MCF 10A (cell line): ENCODE measurements at places on chromosomes 4 and X. TPM values are rescaled to one million over a fixed set of nuclear protein-coding genes. Genes with fewer than 3 reads are reported as not detected.

The MAML3 gene
- 0.89 and 1.7 TPM in 2 replicates for total RNA-seq

The MAGEA12 gene
- total RNA-seq = not detected in 2 replicates

The TMEM150C gene
- total RNA-seq = 0.10 TPM in 1 of 2 replicates, not detected in the other

The REELD1 gene
- total RNA-seq = not detected in 2 replicates

The CSAG1 gene
- not detected in 2 replicates for total RNA-seq

The POU4F2 gene
- not detected in 2 replicates for total RNA-seq

The BST1 gene
- total RNA-seq = 0.93 and 1.1 TPM in 2 replicates

The ADAM29 gene
- total RNA-seq = not detected in 2 replicates

The CCDC120 gene
- total RNA-seq = 10.3 and 14.4 TPM in 2 replicates

The SYP gene
- 0.75 and 0.79 TPM in 2 replicates for total RNA-seq

The GUF1 gene
- 50.2 and 51.7 TPM in 2 replicates for total RNA-seq

The DYNLT3 gene
- 19.3 and 30.5 TPM in 2 replicates for total RNA-seq

GRCh38 chr4:121228848-121229247 lies 64.7 kb upstream of the TNIP3 start:
- no peaks in the 10 kb centered on the region for H3K27me3 ChIP-seq
- H3K4me3 ChIP-seq = no peak overlapping the region
- peaks cover 9% of the 10 kb centered on the region for H3K4me1 ChIP-seq
- no peak overlapping the region for H3K27ac ChIP-seq

- H3K4me1 ChIP-seq = peaks cover 6% of the 10 kb centered on the region
- peaks cover 35% of the 10 kb centered on the region for H3K27me3 ChIP-seq
- H3K27ac ChIP-seq = no peak overlapping the region
- no peaks in the 10 kb centered on the region for H3K36me3 ChIP-seq
- peak; percentile 70 for DNase-seq
Measured at GRCh38 chrX:42519666-42520231, 258.2 kb downstream of the PPP1R2C start.

DNA sequence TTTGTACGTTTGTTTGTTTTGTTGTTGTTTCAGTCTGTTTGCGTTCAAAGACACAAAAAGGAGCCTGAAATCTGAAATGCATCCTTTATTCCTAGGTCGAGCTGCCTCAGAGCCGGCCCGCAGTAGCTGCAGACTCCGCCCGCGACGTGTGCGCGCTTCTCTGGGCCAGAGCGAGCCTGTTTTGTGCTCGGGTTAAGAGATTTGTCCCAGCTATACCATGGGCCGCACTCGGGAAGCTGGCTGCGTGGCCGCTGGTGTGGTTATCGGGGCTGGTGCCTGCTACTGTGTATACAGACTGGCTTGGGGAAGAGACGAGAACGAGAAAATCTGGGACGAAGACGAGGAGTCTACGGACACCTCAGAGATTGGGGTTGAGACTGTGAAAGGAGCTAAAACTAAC lies 2.4 kb downstream of the ARMCX1 start:
- H3K4me1 ChIP-seq = no peaks in the 10 kb centered on the region
- no peak overlapping the region for H3K4me3 ChIP-seq
- no peaks in the 10 kb centered on the region for H3K36me3 ChIP-seq
- DNase-seq = no peak
- H3K27me3 ChIP-seq = peaks cover 29% of the 10 kb centered on the region

- peak; percentile 31 for DNase-seq
- H3K27ac ChIP-seq = no peak overlapping the region
- no peaks in the 10 kb centered on the region for H3K27me3 ChIP-seq
- H3K4me1 ChIP-seq = peaks cover 8% of the 10 kb centered on the region
Measured at GRCh38 chr4:143082701-143083100, 102.0 kb upstream of the USP38 start.

DNA sequence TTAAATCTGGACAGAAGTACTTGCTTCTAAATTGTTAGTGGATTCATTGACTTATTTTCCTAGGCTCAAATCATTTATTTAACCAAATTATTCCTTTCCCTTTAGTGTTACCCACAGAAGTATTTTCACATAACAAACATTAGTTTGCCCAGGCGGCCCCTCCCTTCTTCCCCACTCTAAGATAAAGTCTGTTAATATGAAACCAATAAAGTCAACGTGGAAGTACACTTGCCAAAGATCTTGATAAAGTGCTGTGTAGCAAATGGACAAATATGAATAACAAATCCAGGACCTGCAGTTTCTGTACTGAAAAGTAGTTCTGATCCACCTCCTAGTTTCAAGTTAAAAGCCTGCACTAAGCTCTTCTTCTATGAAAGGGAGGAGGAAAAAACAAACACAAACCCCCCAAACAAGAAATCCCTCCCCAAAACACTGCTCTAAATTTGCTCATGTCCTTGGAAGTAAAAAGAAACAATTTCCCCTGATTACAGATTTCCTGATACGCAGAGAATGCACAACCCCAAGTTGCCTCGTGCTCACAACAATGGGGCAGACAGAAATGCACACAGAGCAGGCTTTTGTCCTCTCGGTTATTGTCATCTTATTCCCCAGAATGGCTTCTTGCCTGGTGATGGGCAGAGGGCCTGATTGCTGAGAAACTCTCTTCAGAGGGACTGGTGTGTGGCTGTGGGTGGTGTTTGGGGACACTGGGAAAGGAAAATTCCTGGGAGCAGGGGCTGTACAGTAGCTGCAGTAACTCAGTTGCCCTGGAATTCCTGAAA lies 23.2 kb downstream of the TMSB4X start:
- no peak for DNase-seq
- no peak overlapping the region for H3K4me3 ChIP-seq
- H3K4me1 ChIP-seq = no peaks in the 10 kb centered on the region
- H3K36me3 ChIP-seq = no peaks in the 10 kb centered on the region
- peaks cover 14% of the 10 kb centered on the region for H3K27me3 ChIP-seq
- no peak overlapping the region for H3K27ac ChIP-seq

DNA sequence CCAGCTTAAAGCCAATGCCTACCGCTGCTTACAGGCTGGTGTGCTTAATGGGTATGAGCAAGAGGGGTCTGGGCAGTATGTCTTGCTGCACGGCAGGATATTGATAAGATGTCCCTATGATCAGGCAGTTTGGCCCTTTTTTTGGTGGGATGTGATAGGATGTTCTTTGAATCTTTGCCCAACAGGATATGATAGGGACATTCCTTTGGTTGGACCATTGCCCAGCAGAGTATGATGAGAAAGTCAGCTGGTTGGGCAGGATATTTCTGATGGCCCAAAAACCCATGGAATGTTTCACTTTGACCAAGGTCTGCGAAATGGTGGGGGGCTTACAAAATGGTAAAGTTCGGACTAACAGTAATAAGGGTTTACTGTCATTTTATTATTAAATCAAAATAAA lies 1060.6 kb downstream of the STIM2 start:
- H3K4me3 ChIP-seq = no peak overlapping the region
- peak; percentile 45 for DNase-seq

DNA sequence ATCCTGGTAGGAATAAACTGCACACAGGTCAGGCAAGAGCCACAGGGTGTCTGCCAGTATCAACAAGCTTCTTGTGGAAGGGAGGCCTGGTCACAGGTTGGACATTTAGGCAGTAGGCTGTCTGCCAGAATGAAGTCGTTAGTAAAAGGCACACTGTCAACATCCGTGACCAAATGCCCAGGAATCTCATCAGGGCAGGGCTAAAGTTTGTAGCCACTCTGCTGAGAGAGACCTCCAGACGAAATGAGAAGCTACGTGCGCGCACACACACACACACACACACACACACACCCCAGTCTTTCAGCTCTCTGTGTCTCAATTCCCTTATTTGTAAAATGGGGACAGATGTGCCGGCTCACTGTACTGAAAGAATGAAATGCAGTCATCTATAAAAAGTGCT lies 408.7 kb upstream of the ZFP42 start:
- no peak for DNase-seq
- no peaks in the 10 kb centered on the region for H3K36me3 ChIP-seq
- H3K27ac ChIP-seq = peak overlapping the region; percentile 42
- no peaks in the 10 kb centered on the region for H3K4me1 ChIP-seq

DNA sequence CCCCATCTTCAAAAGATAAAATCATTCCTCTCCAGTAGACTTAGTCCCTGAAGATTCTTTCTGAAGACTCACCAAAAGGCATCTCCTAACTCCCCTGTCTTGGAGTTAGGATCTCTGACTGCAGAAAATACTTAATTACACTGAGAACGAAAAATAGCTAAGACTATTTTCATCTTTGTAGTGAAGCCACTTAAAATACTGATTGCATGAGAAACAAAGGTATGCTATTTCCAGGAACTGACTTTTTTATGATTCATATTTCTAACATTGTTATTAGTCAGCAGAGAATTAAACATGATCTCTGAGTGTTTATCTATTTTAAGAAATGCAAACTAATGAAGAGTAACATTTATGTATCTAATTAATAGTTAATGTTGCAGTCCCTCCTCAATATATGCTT lies 71.8 kb upstream of the NR3C2 start:
- no peak overlapping the region for H3K4me3 ChIP-seq
- H3K4me1 ChIP-seq = peaks cover 8% of the 10 kb centered on the region
- no peak for DNase-seq
- H3K36me3 ChIP-seq = no peaks in the 10 kb centered on the region
- H3K27me3 ChIP-seq = no peaks in the 10 kb centered on the region
- H3K27ac ChIP-seq = peak overlapping the region; percentile 1

DNA sequence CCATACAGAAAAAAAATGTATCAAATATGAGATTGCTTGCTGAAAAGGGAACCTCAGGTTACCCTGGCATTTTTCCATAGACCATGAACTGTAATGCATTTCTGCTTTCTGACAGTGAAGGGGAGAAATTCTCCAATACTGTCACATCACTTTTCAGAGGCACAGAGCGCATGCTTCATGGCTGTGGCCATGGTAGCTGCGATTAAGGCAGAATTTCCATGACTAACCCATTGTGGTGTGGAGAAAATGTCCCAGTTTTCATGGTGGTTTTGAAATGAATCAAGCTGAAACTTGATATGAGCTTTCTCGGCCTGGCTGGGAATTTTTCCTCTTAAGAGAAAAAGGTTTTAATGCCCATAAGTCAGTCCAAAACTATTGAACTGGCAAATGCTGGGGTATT lies 39.5 kb upstream of the MAP3K15 start:
- H3K27ac ChIP-seq = no peak overlapping the region
- H3K4me3 ChIP-seq = no peak overlapping the region
- no peaks in the 10 kb centered on the region for H3K36me3 ChIP-seq
- no peak for DNase-seq
- no peaks in the 10 kb centered on the region for H3K4me1 ChIP-seq
- peaks cover 48% of the 10 kb centered on the region for H3K27me3 ChIP-seq

- H3K4me1 ChIP-seq = no peaks in the 10 kb centered on the region
- H3K27me3 ChIP-seq = peaks cover 11% of the 10 kb centered on the region
- DNase-seq = no peak
Measured at GRCh38 chrX:76439188-76439587, 11.7 kb downstream of the MAGEE1 start.

DNA sequence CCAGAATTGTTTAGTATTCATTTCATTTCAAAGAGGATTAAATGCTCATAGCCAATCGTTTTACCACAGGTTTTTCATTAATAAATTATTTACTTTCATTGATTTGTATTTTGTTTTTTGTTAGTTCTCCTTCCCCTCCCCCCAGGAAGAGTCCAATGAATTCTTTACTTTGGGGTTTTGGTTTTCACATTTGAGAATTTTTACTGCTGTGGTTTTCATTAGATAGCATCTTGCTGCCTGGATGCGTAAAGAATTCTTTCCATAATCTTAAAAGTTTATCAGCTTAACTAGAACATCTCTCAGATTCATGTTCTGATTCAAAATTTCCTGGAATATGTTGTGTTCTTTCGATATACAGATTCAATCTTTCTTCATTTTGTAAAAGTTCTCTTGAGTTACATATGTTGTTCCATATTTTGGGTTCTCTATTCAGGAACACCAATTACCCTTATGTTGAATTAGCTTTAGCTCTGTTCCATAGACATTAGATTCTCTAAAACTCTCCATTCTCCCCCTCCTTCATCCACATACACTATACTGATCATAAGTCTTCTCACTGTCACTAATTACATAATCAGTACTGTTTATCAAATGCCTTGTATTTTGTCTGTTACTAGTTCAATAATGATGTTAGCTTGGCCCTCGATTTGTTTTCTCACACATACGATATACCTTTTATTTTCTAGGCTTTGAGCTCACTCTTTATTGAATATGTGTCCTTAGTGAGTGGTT lies 184.4 kb downstream of the CAMK2D start:
- peaks cover 26% of the 10 kb centered on the region for H3K4me1 ChIP-seq
- H3K27me3 ChIP-seq = no peaks in the 10 kb centered on the region
- H3K27ac ChIP-seq = no peak overlapping the region
- DNase-seq = no peak
- peaks cover 24% of the 10 kb centered on the region for H3K36me3 ChIP-seq
- H3K4me3 ChIP-seq = no peak overlapping the region

GRCh38 chr4:87465739-87466366 lies 43.5 kb downstream of the NUDT9 start:
- H3K4me1 ChIP-seq = no peaks in the 10 kb centered on the region
- no peak overlapping the region for H3K4me3 ChIP-seq
- no peaks in the 10 kb centered on the region for H3K36me3 ChIP-seq
- DNase-seq = peak; percentile 50
- no peak overlapping the region for H3K27ac ChIP-seq

DNA sequence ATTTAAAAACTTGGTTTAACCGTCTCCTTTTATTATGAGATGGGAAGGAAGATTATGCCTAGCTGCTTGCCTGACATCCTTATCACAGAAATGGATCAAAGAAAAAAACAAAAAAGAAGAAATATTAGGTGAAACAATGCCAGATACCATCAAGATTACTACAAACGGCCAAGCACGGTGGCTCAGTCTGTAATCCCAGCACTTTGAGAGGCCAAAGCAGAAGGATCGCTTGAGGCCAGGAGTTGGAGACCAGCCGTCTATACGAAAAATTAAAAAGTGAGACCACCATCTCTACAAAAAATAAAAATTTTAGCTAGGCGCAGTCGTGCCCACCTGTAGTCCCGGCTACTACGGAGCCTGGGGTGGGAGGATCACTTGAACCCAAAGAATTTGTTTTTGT lies 2.3 kb downstream of the FRYL start:
- peaks cover 5% of the 10 kb centered on the region for H3K36me3 ChIP-seq
- H3K4me3 ChIP-seq = peak overlapping the region; percentile 94
- peak overlapping the region; percentile 86 for H3K27ac ChIP-seq
- H3K4me1 ChIP-seq = peaks cover 25% of the 10 kb centered on the region

DNA sequence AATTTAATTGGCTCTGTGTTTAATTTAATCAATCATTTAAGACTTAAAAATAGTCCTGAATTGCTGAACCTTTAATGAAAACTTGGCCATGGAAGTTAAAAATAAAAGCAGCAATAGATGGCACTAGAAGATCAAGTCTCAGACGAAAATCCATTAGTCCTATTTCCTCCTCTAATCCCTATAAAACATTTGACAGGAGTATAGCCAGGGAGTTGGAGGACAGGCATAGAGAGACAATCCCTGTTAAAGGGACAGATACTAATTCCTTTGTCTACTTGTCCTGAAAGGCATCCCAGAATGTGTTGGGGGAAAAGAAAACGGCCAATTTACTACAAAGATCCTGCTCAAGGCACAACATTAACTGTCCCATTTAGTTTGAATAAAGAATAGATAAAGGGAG lies 276.3 kb upstream of the TACR3 start:
- peak overlapping the region; percentile 92 for H3K27ac ChIP-seq
- H3K4me3 ChIP-seq = peak overlapping the region; percentile 47
- peak; percentile 75 for DNase-seq
- peaks cover 26% of the 10 kb centered on the region for H3K4me1 ChIP-seq
- no peaks in the 10 kb centered on the region for H3K36me3 ChIP-seq

- H3K27me3 ChIP-seq = no peaks in the 10 kb centered on the region
- H3K36me3 ChIP-seq = no peaks in the 10 kb centered on the region
- no peaks in the 10 kb centered on the region for H3K4me1 ChIP-seq
- DNase-seq = peak; percentile 45
Measured at GRCh38 chr4:93788712-93789111, 39.8 kb upstream of the ATOH1 start.

GRCh38 chr4:88746206-88746605 lies 48.6 kb upstream of the NAP1L5 start:
- H3K27me3 ChIP-seq = no peaks in the 10 kb centered on the region
- H3K4me1 ChIP-seq = no peaks in the 10 kb centered on the region
- DNase-seq = no peak
- no peak overlapping the region for H3K4me3 ChIP-seq

- no peak overlapping the region for H3K4me3 ChIP-seq
- DNase-seq = no peak
- no peaks in the 10 kb centered on the region for H3K4me1 ChIP-seq
Measured at GRCh38 chr4:121154103-121154515, 10.0 kb downstream of the TNIP3 start.
